ENCODE measurements at places on chromosomes 1 and 21.

DNA sequence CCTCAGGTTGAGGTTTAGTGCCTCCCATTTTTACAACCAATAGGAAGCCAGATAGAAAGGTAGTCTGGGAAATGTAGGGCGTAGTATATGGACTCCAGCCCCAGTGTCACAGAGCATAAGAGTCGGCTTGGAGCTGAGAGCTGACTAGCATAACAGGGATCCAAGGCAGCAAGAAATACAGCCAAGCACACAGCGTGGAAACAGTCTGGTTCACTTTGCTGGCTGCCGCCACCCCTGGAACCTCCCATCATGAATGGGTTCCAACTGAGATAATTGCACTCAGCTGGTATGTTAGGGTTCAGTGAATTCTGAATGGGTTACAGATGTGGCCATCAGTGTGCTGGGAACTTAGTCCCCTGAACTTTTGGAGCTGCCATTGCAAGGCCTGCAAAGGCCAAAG, 76.7 kb upstream of the GPR88 start:
- DNase-seq, result no peak

DNA sequence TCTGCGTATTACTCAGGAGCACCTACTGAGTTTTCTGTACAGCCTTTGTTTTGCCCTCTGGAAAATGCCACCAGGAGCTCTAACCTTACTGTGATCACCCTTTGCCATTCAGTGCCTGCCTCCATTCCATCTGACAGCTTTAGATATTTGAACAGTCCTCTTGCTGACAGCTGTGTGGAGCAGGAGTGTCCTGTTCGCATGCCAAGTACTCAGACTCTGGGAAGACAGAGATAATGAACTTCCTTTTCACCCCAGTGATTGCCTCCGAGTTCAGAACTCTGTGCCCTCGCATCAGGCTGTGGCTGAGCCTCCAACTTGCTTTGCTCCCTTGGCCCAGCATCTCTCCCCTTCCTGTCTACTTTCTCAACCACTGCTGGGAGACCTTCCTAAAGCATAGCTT, 74.0 kb downstream of the CACNA1E start:
- no peak for DNase-seq

- no peak for DNase-seq
Observed at GRCh38 chr1:220038640-220039039, 7.7 kb downstream of the EPRS1 start.

- DNase-seq, result no peak
Observed at GRCh38 chr1:207890136-207890738, 20.7 kb downstream of the CD34 start.

- DNase-seq, result no peak
Observed at GRCh38 chr1:106439475-106439874, 617.0 kb upstream of the PRMT6 start.

DNA sequence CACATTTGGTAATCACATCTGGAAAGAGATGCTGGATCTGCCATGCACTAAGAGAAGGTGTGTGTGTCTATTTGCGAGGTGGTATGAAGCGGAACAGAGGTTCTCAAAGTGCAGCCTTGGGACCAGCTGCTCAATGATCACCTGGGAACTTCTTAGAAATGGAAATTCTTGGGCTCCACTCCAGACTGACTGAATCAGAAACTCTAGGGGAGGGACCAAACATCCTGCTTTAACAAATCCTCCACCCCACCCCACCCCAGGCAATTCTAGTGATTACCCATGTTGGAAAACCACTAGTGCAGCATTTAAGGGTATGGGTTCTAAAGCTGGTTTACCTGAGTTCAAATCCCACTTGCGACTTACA, 143.9 kb upstream of the JUN start:
- DNase-seq, result no peak

- peak; percentile 27 for DNase-seq
Observed at GRCh38 chr1:59903141-59903754, 23.3 kb downstream of the CYP2J2 start.

DNA sequence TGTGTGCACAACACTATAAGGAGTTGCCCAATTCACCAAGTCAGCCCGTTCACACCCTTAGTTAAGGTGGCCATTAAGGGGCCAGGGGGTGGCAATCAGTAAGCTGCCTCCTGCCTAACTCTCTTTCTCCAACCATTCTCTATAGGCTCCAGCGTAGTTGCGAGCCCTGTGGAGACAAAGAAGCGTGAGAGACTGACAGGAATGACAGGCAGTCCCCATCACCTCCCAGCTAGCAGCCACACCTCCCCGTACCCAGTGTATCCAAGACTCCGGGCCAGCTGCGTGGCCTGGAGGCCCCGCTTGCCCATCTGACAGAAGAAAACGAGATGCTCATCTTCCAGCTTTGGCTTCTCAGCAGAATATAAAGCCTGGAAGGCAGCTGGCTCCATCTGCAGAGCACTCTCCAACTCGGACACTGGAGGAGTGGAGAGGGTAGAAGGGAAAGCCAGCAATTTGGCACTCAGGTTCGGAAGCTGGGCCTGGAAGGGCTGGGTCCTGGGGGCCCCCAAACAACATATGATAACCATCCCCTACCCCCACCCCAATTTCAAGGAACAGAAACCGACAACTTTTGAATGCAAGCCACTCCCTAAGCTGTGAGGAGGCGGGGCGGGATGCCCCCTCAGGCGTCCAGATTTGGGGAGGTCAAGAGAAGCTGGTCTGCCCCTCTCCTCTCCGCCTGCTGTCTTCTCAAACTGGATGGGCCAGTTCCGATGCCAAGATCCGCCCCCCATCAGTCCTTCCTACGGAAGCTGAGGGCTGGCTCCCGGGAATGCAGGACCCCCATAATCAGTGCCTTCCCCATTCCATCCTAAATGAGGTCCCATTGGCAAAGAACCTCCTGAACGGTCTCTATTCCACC, 872 bp downstream of the TSTD1 start:
- DNase-seq, result no peak

- DNase-seq, result no peak
Observed at GRCh38 chr1:156740237-156740740, 599 bp downstream of the MRPL24 start.

All from HuH-7 (cell line).